ENCODE measurements at places on chromosomes 2 and 18.

DNA sequence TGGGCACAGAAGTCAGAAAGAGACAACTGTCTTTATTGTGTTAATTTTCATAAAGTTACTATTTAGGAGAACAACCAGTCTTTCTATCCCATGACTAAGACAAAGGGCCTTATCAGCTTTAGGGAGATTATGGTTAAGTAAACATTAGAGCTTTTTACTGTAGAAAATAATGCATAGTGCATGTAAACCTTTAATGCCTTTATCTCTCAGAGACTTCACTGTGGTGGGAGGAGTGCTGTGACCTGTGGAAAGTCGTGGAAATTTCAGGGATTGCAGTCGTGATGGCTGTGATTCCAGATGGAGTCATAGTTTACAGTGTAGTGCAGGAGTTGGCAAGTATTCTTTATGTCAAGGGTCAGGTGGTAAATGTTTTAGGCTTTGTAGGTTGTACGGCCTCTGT, 15.8 kb downstream of the ZNF236 start:
- no peak for DNase-seq

- no peak for DNase-seq
Observed at GRCh38 chr2:23571085-23571484, 186.1 kb downstream of the KLHL29 start.

DNA sequence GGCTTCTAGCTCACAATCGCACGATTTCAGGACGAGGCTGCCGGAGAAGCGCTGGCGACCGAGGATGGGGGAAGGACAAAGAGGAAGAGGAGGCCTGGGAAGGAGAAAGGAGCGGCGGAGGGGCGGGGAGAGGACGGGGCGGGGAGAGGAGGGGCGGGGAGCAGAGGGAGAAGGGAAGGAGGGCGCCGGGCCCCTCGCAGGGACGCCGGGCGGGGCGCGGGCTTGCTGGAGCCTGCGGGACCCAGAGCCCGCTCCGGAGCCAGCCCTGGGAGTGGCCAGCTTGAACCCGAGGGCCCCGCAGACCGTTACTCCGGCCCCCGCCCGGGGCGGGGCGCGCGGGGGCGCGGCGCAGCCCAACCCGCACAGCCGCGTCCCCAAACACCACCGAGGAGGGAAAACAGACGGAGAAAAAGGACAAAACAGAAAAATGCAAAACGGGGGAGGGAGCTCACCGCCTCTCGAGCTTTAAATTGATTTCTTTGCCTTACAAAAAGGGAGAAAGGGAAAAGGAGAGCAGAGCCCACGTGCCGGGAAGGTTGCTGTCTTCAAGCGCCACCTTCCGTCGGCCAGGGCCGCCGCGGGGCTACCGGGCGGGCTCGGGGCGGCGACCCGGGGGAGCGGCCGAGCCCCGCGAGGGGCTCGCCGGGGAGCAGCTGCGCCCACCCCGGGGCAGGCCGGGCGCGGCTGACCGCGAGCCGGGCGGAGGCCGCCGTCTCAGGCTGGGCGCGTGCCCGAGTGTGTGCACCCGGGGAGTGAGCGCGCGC, 781 bp upstream of the SOX11 start:
- DNase-seq: peak; percentile 82

- DNase-seq: no peak
Observed at GRCh38 chr2:8122520-8122919, 559.3 kb upstream of the ID2 start.

DNA sequence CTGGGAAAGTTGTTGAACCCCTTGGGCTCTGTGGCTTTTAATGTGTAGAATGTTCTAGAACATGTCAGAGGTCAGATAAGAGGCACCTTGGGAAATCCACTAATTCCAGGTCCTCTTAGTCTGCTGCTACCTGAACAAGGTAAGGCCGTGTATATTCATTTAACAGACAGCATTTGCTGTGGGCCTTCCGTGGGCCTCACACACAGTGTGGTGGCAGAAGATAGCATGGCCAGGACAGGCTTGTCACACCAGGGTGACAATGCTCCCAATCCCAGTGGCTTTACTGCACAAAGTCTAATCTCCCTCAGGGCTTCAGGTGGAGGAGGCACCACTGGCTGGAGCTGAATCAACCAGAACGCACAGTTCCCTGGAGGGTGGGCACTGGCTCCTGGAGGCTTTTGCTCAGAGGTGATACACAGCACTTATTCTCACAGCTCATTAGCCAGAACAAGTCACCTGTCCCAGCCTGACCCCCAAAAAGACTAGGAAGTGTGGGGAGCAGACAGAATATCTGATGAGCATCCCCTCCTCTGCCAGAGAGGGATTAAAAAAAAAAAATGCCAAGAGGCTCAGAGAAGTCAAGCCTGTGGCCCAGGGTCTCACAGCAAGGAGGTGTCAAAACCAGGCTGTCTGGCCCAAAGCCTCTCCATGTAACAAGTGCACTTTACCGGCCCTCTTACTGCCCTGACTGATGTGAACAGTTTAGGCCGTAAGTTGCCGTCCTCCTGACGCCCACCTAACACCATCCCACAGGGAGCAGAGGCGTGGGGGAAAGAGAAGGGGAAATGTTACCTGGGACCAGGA, 216.9 kb upstream of the RAB6C start:
- no peak for DNase-seq

Measured in NCI-H2081 (cell line).